ENCODE measurements at places on chromosomes 12 and 14. TPM values are rescaled to one million over a fixed set of nuclear protein-coding genes. Genes with fewer than 3 reads are reported as not detected.
A peak's percentile ranks its signal among the peaks of the same experiment; 100 is the strongest.

The NFATC4 gene
- 20.6 TPM for total RNA-seq

The TBC1D30 gene
- 0.77 TPM for total RNA-seq

GRCh38 chr14:32121536-32121935 lies 44.4 kb downstream of the ARHGAP5 start:
- peaks cover 32% of the 10 kb centered on the region for H3K36me3 ChIP-seq
- H3K27me3 ChIP-seq = no peaks in the 10 kb centered on the region
- no peak overlapping the region for H3K4me3 ChIP-seq
- DNase-seq = no peak

GRCh38 chr12:45939759-45940158 lies 50.6 kb downstream of the SCAF11 start:
- H3K4me3 ChIP-seq = no peak overlapping the region
- peaks cover 42% of the 10 kb centered on the region for H3K36me3 ChIP-seq
- H3K27ac ChIP-seq = no peak overlapping the region
- DNase-seq = no peak

The FAM161B gene
- total RNA-seq = 4.7 TPM

DNA sequence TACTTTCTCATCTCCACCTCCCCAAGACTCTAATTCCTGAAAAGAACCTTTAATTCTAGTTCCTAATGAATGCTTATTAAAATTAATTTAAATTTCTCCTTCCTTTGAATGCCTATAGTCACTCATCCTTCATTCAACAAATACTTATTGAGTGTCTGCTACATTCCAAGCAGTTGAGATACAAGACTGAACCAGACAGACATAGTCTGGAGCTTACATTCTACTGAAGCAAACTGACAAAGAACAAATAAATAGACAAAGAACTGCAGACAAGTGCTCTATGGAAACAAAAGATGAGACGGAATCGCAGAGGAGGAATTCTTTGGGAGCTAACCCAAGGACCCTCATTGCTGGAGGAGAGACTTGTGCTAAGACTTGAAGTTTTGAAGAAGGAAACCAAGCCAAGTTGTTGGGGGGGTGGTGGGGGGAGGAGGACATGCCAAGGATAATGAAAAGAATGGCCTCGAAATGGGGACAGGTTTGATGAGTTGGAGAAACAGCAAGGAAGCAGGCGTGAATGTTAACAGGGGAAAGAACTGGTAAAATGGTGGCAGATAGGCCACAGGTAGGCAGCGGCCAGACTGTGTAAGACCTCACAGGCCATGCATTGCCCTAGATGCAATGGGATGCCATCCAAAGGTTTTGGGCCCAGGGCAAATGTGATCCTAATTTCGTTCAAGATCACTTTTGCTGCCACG lies 9.7 kb upstream of the TDG start:
- DNase-seq = no peak
- H3K4me3 ChIP-seq = peak overlapping the region; percentile 84
- H3K27ac ChIP-seq = peak overlapping the region; percentile 96
- H3K4me1 ChIP-seq = peaks cover 45% of the 10 kb centered on the region
- H3K27me3 ChIP-seq = no peaks in the 10 kb centered on the region

GRCh38 chr12:92020983-92021665 lies 124.5 kb downstream of the BTG1 start:
- DNase-seq = no peak
- H3K27me3 ChIP-seq = no peaks in the 10 kb centered on the region
- peaks cover 6% of the 10 kb centered on the region for H3K4me1 ChIP-seq

The LETMD1 gene
- total RNA-seq = 20.6 TPM

DNA sequence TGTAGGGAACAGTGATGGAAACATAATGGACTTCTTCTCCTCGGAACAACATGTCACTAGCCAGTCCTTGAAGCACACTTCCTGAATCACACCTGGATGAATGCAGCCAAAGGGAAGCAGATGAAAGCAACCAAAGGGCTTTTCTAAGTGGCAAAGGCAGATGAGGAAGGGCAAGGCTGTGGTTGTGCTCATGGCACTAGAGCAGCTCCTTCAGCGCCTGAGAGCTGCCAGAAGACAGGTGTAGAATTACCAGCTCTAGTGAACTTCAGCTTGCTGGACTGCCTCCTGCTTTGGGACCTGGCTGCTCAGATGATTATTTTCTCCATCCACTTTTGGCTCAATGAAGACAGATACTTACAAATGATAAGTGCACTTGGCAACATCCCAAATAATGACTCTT lies 1372.1 kb upstream of the SEL1L start:
- H3K27me3 ChIP-seq = no peaks in the 10 kb centered on the region
- no peak for DNase-seq
- H3K4me3 ChIP-seq = no peak overlapping the region
- no peaks in the 10 kb centered on the region for H3K4me1 ChIP-seq
- no peak overlapping the region for H3K27ac ChIP-seq

DNA sequence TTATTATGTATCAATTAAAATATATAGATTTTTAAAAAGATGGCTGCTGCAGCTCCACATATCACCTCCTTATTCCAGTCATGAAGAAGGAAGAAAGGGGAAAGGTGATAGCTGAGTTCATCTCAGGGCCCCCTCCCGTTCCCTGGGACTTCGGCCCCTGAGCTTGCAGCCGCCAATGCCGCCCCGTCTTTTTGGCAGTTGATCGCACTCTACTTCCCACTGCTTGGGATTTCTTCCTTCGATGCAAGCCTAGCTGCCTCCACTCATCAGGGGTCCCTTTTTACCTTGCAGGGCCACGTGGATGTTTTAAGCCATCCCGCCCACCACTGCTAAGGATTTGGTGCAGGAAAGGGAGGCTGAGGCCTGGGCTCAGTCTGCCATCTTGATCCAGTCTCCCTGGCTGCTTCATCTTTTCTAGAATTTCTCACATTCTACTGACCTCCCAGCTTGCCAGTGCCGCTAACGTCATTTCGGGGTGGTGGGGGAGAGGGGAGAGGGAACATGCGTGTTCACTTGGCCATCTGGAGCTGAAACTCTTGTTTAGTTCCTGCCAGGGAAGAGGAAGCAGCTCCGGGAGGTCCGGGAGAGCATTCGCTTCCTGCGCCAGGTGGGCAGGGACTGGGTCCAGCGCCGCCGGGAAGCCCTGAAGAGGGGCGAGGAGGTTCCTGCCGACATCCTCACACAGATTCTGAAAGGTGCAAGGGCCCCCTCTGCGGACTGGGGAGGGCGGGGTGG lies 31.3 kb downstream of the CYP46A1 start:
- H3K4me1 ChIP-seq = no peaks in the 10 kb centered on the region
- H3K4me3 ChIP-seq = no peak overlapping the region
- DNase-seq = no peak

The MANSC1 gene
- total RNA-seq = 8.7 TPM

The PZP gene
- total RNA-seq = 0.36 TPM

The ADAM21 gene
- 0.38 TPM for total RNA-seq

The TOMM20L gene
- total RNA-seq = not detected

The MAP4K5 gene
- 12.3 TPM for total RNA-seq

- no peaks in the 10 kb centered on the region for H3K36me3 ChIP-seq
- no peak overlapping the region for H3K4me3 ChIP-seq
- no peak overlapping the region for H3K27ac ChIP-seq
These were observed 215.9 kb upstream of the BMP4 start for GRCh38 chr14:54172562-54172961.

GRCh38 chr12:131457331-131458047 lies 253.4 kb upstream of the SFSWAP start:
- H3K27me3 ChIP-seq = peaks cover 79% of the 10 kb centered on the region
- H3K27ac ChIP-seq = no peak overlapping the region
- H3K4me1 ChIP-seq = no peaks in the 10 kb centered on the region

DNA sequence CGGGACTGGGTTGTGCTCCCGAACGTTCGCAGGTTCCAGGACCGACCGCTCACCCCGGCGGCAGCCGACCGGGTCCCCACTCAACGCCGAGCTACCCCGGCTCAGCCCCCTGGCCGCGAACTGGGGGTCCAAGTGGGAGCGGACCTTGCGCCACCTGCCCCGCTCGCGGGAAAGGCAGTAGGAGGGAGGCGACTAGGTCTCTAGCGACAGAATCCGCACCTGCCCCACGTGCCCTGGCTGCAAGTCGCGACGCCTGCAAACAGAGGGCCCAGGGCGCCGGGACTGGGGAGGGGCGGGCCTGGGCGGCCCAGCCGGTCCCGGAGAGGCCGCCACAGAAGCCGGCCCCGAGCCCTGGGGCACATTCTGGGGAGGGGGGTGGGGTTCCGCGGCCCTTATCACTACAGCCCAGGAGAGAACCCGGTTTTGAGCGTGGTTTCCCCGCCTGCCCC lies 239.2 kb upstream of the CPNE8 start:
- peaks cover 13% of the 10 kb centered on the region for H3K4me1 ChIP-seq
- peak overlapping the region; percentile 71 for H3K4me3 ChIP-seq
- no peak overlapping the region for H3K27ac ChIP-seq
- H3K27me3 ChIP-seq = peaks cover 42% of the 10 kb centered on the region
- DNase-seq = no peak

- no peak overlapping the region for H3K4me3 ChIP-seq
- H3K27me3 ChIP-seq = no peaks in the 10 kb centered on the region
- no peaks in the 10 kb centered on the region for H3K36me3 ChIP-seq
These were observed 8.2 kb downstream of the TAS2R19 start for GRCh38 chr12:11014234-11014633.

The GPR84 gene
- total RNA-seq = not detected

The TSHR gene
- not detected for total RNA-seq

DNA sequence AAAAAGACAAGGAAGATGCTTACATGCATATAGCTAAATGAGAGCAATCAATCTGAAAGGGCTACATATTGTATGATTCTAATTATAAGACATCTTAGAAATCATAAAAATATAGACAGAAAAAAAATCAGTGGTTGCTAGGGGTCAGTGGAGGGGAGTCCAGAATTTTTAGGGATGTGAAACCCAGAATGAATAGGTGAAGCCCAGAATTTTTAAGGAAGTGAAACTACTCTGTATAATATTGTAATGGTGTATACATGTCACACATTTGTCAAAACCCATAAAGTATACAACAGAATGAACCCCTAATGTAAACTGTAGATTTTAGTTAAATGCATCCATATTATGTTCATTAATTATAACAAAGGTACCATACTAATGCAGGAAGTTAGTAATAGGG lies 713.2 kb downstream of the FLRT2 start:
- DNase-seq = no peak
- H3K36me3 ChIP-seq = no peaks in the 10 kb centered on the region
- no peak overlapping the region for H3K27ac ChIP-seq
- H3K4me3 ChIP-seq = no peak overlapping the region
- no peaks in the 10 kb centered on the region for H3K4me1 ChIP-seq

GRCh38 chr14:36874396-36875138 lies 212.9 kb downstream of the PAX9 start:
- no peak overlapping the region for H3K4me3 ChIP-seq
- no peak for DNase-seq
- H3K36me3 ChIP-seq = no peaks in the 10 kb centered on the region
- H3K4me1 ChIP-seq = no peaks in the 10 kb centered on the region

DNA sequence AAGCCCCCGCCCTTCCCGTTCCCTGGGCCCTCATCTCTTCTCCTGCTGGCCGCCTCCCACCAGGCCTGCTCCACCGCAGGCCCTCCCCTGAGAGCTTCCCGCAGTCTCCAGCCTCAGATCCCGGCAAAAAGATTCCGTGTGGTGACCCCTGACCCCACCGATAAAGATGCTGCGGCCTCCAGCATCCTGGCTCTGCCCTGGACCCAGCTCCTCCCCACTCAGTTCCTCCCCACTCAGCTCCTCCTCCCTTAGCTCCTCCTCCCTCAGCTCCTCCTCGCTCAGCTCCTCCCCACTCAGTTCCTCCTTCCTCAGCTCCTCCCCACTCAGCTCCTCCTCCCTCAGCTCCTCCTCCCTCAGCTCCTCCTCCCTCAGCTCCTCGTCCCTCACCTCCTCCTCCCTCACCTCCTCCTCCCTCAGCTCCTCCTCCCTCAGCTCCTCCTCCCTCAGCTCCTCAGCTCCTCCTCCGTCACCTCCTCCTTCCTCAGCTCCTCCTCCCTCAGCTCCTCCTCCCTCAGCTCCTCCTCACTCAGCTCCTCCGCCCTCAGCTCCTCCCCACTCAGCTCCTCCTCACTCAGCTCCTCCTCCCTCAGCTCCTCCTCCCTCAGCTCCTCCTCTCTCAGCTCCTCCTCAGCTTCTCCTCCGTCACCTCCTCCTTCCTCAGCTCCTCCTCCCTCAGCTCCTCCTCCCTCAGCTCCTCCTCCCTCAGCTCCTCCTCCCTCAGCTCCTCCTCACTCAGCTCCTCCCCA lies 17.0 kb downstream of the NOC4L start:
- no peak overlapping the region for H3K4me3 ChIP-seq
- no peak overlapping the region for H3K27ac ChIP-seq
- H3K4me1 ChIP-seq = peaks cover 4% of the 10 kb centered on the region
- H3K27me3 ChIP-seq = peaks cover 50% of the 10 kb centered on the region
- peak; percentile 8 for DNase-seq

DNA sequence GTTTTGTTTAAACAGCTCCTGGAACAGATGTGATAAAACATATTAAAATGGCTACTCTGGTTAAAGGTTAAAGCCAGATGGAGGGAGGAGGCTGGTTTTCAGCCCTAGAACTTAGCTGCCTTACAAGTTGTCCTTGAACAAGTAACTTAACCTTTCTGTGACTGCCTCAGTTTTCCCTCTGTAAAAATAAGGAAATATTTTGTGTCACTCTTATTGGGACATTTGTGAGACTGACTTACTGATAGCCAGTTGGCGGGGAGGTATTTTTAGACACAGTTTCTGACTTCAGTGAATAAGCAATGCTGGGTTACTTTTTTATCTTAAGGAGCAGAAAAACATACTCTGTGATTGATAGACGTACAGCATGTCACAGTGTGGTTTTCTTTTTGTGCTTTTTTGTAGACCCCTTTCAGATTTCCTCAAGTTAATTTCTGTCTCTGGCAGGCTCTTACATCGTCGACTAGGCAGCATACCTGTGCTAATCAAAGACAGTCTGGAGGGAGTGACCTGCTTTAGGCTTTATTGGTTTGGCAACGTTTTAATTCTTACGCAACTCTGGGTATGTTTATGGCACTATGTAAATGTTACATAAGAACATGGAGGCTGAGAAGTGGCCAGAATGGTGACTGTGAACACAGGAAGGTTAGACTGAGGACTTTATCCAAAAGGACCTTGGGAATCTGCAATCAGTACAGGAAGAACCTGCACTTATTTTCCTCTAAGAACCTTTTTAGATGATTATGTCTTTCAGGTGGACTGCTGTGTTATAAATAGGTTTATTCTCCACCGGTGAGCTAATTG lies 3.3 kb downstream of the ACVR1B start:
- DNase-seq = no peak
- H3K27me3 ChIP-seq = no peaks in the 10 kb centered on the region
- no peaks in the 10 kb centered on the region for H3K36me3 ChIP-seq
- peak overlapping the region; percentile 89 for H3K27ac ChIP-seq
- peaks cover 72% of the 10 kb centered on the region for H3K4me1 ChIP-seq

DNA sequence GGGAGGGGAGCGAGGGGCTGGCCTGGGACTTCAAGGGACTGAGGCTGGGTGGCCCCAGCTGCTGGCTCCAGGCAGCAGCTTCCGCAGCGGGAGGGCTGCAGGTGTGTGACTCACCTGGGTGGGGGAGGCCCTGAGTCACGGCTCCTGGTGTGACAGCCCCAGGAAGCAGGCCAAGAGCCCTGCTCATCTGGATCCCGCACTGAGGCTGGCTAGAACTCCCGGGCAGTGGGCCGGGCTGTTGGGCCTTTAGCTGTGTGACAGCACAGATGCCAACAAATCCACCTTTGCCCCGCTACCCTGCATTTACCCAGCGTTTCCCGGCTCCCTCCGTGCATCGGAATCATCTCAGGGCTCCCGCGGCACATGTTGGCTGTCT lies 180.0 kb upstream of the PRMT8 start:
- H3K4me1 ChIP-seq = peaks cover 39% of the 10 kb centered on the region
- H3K27ac ChIP-seq = no peak overlapping the region
- H3K36me3 ChIP-seq = no peaks in the 10 kb centered on the region
- H3K27me3 ChIP-seq = peaks cover 11% of the 10 kb centered on the region

- H3K27me3 ChIP-seq = no peaks in the 10 kb centered on the region
- no peak overlapping the region for H3K4me3 ChIP-seq
- no peaks in the 10 kb centered on the region for H3K36me3 ChIP-seq
- peaks cover 54% of the 10 kb centered on the region for H3K4me1 ChIP-seq
- no peak for DNase-seq
These were observed 16.0 kb upstream of the SLC38A2 start for GRCh38 chr12:46388427-46389021.

Data from left ventricle myocardium inferior (tissue), 1 donor.